Activated naive CD4-positive, alpha-beta T cell treated with anti-CD3 and anti-CD28 coated beads for 36 hours (primary cell): ENCODE measurements at places on chromosomes 3 and 15. TPM values are rescaled to one million over a fixed set of nuclear protein-coding genes. Genes with fewer than 3 reads are reported as not detected.
A peak's percentile ranks its signal among the peaks of the same experiment; 100 is the strongest.

The TMEM108 gene
- total RNA-seq, result not detected

The CLDN11 gene
- total RNA-seq, result not detected

The UROC1 gene
- total RNA-seq, result not detected

The P2RY13 gene
- not detected for total RNA-seq

The B3GALNT1 gene
- total RNA-seq, result 0.76 TPM

The AGBL1 gene
- not detected for total RNA-seq

The TSPAN3 gene
- total RNA-seq, result 24.9 TPM

The SNURF gene
- 28.3 TPM for total RNA-seq

The TRANK1 gene
- 11.0 TPM for total RNA-seq

The KNG1 gene
- not detected for total RNA-seq

DNA sequence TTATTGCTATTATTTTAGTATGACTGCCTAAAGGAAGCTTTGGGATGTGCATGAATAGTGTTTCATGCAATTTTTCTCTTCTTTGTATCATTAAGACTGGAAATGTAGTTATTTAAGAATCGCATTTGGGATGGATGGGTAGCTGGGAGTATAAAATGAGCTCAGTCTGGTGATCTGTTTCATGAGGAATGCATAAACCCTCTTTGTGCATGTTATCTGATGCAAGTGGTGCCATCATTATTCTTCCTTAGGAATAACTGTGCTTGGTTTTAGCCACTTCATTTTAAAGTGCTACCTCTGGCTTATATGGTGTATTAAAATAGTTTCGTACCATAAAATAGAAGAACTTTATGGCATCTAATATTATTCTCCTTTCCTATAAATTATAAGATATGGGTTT is 535.6 kb downstream of the GRM7 start:
- DNase-seq, result no peak

DNA sequence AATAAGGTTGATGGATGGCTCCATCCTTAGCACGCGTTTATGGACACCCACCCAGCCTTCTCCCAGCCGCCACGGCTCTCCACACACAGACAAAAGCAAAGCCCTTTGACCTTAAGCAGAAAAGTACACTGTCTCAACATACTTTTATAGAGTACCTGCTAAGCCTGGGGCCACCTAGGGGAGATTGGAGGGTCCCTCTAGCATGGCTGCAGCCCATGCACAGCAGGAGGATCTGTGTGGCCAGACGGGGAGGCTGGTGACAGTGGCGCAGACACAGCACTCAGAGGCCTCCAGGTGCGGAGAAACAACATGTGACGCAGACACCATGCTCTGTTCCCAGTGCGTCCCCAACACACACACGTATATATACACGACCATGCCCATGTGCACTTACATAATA is 174.9 kb downstream of the XXYLT1 start:
- DNase-seq, result no peak

DNA sequence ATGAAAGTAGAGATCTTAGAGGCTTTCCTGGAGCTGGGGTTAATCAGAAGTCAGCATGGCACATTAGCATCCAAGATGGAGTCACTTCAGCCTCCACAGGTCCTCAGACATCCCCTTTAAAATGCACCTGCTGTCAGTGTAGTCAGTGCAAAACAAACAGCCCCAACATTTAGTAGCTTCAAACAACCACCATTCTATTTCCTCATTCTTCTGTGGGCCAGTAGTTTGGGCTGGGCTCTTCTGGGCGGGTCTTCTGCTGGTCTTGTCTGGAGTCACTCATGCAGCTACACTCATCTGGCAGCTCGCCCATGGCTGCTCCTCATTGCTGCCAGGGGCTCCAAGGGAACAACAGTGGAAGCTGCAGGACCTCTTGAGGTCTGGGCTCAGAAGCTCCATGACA is 99.9 kb downstream of the TLE3 start:
- DNase-seq, result no peak

DNA sequence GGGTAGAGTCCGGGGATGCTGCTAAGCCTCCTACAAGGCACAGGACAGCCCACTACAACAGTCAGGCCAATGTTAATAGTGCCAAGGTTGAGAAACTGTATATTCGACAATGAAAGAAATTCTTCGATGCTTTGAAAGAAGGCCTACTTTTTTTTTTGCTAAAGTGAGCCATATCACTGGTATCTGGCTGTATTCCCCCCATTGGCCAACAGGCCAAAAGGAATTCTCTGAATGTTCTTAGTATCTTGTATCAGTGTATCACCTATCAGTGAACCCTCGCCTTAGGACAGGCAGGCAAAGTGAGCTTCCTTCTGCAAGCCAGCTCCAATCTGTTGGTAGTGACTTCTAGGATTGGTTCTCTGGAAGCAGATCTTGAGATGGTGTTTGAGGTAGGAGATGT is 74.2 kb downstream of the SNTN start:
- no peak for DNase-seq

- no peak for DNase-seq
These were observed 73.0 kb upstream of the PROK2 start for GRCh38 chr3:71857956-71858355.

DNA sequence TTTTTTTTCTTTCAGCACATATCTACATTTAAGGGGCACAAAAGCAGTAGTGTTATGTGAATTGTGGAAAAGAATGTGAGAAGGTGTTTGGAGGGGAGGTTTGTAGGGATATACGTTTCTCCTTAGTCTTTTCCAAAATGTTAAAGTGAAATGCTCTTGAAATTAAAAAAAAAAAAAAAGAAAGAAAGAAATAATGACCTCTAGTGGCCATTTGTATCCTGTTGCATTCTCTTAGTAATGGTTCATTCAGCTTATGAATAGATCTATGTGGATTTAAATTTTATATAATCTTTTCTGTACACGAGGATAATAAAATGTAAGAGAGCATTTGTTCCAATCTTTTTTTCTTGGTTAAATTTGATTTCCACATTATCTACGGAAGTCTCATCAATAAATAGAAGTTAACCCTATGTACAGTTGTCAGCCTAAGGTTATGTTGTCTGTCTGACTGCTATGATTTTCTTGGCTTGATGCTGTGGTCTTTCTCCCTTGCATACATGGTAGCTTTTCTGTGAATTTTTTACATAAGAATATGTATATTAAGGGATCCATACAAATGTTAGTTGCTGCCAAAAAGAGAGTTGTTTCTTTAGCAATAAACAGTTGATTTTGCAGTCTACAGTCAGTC is 1.7 kb downstream of the P2RY13 start:
- no peak for DNase-seq

DNA sequence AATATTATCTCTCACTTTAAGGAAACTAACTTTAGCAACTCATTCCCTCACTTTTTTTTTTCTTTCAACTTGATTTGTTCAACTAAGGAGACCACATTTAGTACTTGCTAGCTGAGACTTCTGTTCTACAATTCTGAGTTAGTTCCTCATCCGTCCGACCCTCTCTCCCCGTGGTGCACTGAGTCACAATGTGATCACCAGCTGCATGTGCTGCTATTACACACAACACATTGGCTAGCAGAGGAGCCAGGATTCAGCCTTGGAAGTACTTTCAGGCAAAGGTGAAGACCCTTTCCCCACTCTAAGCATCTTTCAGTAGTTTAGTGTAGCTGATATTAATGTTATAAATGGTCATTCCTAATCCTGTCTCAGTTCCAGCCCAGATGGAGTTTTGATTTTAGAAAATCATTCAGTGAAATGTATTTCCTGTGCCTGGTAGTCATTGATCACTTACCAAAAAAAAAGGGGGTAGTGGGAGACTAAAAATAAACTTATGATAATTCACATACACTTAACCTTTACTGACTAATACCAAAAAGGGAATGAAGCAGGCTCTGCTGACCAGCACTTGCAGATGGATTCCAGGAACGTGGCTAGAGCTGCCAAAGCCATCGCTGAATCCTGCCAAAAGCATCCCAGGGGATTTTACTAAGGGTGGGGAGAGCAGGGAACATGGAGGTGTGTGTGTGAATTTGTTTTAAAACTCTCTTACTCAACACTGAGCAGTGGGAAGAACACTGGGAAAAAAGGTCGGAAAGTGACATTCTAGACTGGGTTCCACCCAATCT is 424.8 kb downstream of the LPP start:
- DNase-seq, result peak; percentile 28

- DNase-seq, result no peak
These were observed 33.1 kb downstream of the PYGO1 start for GRCh38 chr15:55555089-55555488.

DNA sequence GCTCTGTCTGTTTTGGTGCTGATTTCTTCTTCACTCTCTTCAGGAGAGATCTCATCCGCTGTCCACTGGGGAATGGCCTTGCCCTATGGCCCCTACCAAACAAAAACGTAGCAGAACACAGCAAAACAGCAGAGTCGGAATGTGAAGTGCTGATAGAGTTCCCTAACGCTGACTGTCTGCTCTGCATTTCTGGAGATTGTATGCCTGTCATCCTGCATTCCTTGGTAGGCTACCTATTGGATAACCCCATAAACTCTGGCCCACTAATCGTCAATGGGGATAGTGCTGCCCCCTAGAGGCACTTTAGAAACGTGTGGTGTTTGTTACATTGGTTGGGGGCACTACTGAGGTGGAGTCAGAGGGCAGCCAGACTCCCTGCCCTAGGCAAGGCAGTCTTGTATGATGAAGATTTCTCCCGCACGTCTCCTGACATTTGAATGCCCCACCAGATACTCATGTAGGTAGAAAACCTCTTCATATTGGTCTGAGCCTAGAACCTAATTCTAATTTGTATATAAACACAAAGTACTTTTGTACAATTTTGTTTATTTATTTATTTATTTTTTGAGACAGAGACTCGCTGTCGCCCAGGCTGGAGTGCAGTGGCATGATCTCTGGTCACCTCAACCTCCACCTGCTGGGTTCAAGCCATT is 15.6 kb upstream of the MAGEF1 start:
- peak; percentile 70 for DNase-seq

DNA sequence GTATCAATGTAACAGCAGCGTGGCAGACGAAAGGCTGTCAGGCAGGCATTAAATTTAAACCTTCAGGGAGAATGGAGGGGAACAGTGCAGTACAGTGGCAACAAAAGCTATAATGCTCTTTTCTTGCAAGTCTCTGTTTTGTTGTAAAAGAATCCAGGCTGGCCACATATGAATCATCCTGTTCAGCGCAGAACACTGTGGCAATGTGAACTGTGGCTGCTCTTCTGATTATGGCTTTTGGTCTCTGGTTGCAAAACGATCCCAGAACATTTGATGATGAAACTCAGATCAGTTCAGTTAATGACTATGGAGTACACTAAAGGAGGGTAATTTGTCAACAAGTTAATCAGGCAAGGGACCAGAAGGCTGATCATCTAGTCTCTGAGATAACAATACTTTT is 219.7 kb upstream of the SGO1 start:
- no peak for DNase-seq

DNA sequence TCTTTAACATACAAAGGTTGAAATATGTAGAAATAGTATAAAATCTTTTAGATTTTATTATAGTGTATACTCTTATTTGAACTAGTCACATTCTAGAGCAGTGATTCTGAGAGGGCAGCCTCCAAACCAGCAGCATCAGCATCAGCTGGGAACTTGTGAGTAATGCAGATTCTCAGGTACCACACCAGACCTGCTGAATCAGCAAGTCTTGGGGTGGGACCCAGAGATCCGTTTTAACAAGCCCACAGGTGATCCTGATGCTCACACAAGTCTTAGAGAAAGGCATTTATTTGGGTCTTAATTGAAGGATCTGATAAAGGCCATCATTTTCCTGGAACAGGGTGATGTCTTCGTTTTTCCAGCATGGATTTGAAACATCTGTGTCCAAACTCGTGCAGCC is 159.0 kb upstream of the NUDT16 start:
- no peak for DNase-seq

DNA sequence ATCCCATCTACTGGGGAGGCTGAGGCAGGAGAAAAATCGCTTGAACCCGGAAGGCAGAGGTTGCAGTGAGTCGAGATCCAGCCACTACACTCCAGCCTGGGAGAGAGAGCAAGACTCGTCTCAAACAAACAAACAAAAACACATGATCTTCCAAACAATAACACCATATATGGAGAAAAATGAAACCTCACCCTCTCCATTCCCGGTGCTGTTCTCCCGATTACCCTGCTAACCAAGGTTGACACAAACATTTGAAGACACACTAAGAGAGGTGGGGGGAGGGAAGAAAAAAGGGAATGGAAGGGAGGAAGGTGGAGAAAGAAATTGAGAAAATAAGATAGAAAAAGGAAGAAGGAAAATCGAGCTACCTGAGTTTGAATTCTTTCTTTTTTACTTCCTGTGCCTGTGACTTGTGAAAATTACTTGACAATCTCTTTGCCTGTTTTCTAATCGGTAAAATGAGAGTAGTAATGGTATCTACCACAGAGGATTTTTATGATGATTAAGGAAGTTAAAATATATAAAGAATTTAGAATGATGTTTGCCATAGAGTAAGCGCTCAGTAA is 1.1 kb upstream of the PLSCR2 start:
- no peak for DNase-seq
